ENCODE measurements at places on chromosomes 7 and 10.

GRCh38 chr10:16466001-16466400 is 29.2 kb downstream of the PTER start:
- no peak for DNase-seq

DNA sequence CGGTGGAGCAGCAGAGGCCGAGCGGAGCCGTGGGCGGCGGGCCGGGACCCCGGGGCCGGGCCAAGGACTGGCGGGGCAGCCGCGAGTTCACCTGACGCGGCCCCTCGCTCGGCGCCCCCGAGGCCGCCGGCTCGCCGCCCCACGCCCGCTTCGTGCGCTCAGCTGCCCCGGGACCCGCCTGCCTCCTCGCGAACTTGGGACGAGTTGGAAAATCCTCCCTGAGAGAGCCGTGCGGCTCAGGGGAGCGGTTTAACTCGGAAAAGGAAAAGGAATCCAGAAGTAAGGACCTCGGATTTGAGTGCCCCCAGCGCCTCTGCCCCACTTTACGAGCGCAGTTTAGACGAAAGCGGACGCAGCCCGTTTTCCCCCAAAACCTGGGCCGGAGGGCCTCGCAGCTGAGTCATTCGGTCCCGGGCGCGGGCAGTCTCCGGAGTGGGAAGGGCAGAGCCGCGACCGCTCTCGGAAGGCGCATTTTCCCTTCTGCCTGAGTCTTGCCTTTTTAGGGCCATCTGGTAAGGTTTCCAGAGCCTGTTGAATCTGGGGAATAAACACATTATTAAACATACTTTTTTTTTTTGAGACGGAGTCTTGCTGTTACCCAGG is 744 bp downstream of the CREM start:
- DNase-seq, result peak; percentile 53

- no peak for DNase-seq
These were observed 82.1 kb upstream of the PDGFA start for GRCh38 chr7:601595-602340.

- no peak for DNase-seq
These were observed 32.6 kb upstream of the IL15RA start for GRCh38 chr10:6009961-6010360.
